Astrocyte of the hippocampus (primary cell): ENCODE measurements at places on chromosomes 5 and 9.

DNA sequence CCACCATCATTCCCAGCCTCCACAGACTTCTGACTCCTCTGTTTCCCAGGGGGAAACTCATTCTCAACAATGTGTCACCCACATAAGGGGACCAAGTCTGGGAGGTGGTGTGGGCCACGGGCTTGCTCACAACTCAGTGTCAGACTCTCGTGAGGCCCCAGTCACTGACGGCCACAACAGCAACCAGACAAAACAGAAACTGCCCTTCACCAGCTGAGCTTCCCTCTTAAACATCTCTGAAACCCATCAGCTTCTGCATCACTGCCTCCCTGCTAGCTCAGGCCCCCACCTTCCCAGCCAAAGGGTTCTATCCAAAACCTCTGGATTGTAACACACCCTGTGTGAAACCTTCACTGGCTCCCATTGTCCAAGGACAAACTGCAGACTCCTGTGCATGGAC, 273.4 kb downstream of the CDK5RAP2 start:
- DNase-seq = no peak

DNA sequence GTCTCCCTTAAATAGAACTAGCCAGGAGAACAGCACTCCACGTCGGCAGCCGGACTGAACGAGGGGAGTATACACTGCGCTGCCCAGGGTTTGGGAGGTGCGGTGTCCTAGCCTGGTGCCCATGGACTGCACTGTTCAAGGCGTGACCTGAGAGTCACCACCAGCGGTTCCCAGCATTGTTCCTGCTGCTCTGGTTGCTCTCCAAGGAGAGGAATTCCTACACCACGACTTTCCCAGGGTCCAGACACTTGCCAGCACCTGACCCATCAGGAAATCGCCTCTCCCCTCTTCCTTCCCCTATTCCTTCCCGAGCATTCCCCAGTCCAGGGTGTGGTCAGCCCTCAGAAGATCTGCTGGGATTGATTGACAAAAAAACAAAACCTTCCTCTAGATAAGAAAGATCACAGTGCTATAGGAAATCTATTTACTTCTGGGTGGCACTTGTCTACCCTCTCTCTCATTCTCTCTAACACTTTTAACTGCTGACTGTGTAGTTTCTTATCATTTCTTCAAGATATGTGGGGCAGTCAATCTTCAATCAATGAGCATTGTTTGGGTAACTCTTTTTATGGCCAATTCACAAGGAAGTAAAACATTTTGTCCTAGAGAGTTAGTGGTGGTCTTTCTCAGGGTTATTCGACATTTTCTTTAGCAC, 297.8 kb upstream of the ACTBL2 start:
- DNase-seq = peak; percentile 39

DNA sequence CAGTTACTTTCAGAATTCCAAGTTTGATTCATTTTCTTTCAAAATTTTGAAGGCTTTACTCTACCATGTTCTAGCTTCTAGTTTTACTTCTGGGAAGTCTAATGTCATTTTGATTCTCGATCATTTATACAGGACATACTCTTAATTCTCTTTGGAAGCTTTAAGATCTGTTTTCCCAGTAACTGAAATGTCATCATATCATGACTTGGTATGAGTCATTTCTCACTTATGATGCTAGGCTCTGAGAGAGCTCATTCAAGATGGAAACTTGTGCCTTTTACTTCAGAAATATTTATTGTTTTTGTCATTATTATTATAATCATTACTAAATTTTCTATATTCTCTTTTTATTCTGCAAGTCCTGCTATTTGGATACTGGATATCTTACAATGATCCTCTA, 222.3 kb downstream of the PARP8 start:
- DNase-seq = no peak

- no peak for DNase-seq
Measured at GRCh38 chr5:142748568-142749249, 21.5 kb upstream of the ARHGAP26 start.

- DNase-seq = no peak
Measured at GRCh38 chr9:11821306-11821975, 871.7 kb upstream of the TYRP1 start.

DNA sequence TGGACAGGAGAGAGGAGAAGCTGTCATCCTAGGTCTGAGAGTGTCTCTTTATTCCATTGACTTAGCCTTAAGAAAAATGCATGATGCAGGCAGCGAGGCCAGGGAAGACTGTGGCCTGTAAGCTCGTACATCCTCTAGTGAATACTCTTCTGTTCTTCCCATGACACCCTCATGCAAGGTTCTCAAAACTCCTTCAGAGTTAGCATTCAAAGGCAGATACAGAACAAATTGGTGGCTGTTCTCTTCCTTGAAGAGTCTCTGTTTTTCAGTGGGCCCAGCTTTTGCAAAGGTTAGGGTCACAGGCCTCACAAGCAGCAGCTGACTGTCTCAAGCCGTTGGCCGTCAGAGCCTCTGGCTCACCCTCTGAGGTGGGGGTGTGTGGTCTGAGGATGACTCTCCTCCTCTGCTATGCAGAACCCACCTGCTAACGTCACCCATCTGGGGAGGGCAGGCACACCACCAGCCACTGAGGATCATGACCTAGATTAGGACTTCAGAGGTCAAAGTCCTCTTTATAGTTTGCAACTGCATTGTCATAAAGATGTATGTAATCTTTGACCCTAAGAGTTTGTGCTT, 15.1 kb downstream of the ADCY2 start:
- peak; percentile 43 for DNase-seq

GRCh38 chr9:112064871-112065270, 110.2 kb downstream of the SUSD1 start:
- DNase-seq = no peak

- DNase-seq = peak; percentile 3
Measured at GRCh38 chr9:28215536-28216299, 642.4 kb upstream of the C9orf72 start.

DNA sequence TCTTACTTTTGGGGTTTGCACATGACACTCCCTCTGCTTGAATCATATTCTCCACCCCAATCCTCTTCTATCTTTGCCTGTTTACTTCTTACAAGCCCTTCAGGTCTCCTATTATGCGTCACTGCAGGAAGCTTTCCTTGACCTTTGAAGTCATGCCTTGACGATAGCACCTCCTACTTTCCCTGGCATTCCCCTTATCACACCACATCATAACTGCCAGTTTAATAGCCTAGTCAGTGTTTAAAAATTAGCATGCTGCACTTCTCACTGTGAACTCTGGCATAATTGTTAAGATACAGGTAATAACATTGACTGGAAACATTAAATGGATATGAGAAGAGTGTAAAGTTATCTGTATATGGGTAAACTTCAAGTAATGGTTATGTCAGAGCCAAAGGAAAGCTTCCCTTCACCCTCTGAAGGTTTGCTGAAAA, 37.1 kb upstream of the CEP120 start:
- DNase-seq = no peak

DNA sequence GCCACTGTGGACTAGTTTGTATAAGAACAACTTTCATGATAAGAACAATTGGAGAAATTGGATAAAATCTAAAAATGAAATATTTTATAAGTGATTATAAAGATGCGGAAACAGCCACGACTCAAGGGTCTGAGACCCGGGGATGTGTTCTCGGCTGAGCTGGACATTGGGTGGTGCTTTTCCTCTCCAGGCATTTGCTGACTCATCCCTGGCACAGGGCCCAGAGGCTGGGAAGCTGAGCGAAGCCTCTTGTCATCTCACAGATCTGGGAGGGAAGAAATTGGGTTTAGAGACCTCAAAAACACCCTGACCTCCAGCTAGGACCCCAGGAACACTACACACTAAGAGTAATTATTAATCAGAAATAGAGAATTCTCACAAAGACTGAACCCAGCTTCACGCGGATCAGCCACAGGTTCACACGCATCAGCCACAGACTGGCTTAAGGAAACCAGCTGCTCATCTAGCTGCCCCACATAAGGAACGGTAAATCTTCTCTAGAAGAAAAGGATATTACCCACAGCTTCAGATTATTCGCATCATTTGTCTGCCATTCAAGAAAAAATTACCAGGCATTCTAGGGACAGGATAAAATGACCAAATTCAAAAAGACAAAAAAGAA, 2.8 kb upstream of the OR2V1 start:
- DNase-seq = peak; percentile 42

- no peak for DNase-seq
Measured at GRCh38 chr5:158923799-158924551, 175.7 kb downstream of the EBF1 start.

GRCh38 chr5:177077335-177077734, 9.4 kb upstream of the FGFR4 start:
- DNase-seq = no peak

GRCh38 chr9:114051281-114051680, 26.8 kb downstream of the AMBP start:
- no peak for DNase-seq

DNA sequence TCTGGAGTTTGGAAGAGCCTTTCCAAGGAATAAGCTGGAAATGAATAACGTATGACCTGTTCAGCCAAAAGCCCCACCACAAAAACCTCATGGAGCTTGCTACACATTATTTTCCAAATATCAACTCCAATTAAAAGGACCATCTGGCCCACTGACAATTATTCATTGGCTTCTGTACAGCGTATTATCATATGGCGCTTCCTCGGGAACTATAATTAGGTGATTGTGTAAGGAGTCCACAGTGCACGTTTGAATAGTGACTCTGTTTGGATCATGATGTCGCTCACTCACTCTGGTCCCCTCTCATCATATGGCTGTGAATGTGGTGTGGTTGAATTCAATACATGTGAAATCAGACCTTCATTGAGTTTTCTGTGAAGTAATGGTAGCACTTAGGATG, 52.1 kb downstream of the GDNF start:
- peak; percentile 66 for DNase-seq

DNA sequence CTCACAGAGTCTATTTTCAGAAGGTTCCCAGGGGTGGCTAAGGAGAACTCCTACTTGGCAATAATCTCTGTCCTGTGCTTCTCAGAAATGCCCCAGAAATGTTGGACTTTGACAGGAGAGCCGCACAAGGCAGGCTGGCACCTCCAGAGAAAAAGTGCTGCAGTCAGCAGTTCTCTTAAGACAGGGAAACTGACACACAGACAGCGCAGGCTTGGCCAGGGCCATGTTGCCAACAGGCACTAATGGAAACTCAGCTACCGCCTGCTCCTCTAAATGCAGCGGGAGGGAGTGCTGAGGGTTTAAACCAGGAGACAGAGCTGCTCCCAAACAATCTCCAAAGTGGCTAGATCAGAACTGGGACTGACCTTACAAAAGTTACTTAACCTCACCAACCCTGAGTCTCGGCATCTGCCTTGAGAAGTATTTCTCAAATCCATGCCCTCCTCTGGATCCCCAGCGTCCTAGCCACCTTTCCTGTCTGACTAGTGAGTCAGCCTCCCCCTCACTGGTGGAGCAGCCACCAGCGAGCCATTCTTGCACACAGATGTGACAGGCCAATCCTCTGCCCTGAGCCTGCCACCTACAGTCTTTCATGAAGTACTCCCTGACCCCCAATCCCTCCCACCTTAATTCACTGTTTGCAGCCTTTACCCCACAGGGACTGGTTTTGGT, 186.4 kb downstream of the CDK5RAP2 start:
- DNase-seq = peak; percentile 44

GRCh38 chr5:108715408-108715807, 32.3 kb upstream of the FER start:
- no peak for DNase-seq

- DNase-seq = no peak
Measured at GRCh38 chr9:69170231-69170630, 3.8 kb upstream of the TJP2 start.

- no peak for DNase-seq
Measured at GRCh38 chr5:67978171-67978570, 237.4 kb upstream of the PIK3R1 start.

DNA sequence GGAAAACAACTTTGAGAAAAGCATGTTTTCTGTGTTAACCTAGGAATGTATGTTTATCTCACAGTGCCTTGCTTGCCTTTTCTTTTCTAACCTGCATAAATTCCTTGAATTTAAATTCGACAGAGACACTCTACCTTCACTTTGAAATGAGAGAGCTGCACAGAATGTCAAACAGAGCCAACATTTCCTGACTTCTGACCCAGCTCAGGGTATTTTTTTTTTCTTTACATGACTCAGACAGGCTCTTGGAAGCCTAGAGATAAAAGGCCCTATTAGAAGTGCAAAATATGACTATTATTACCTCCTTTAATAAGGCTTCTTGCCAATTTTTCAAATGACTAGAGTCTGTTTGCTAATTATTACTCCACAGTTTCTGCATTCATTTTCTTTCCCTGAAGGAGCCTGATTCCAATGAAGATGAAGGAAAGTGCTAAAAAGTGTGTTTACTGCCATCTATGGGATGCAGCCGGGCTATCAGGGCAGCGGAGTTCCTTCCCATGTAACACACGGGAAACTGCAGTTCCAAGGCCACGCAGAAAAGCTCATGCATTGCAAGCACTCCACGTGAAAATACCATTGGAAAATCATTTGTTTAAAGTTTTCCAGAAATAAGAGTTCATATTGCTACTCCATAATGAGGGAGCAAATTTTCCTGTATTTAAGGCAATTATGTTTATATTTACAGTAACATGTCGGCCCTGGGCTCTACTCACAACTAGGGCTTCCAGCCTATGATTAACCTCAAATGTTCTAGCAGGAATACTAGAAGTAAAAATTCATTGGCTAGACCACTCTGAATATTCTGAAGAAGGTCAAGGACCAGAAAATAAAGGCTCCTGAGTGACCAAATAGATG, 485.6 kb downstream of the ZSWIM6 start:
- DNase-seq = peak; percentile 78

GRCh38 chr5:139684881-139685749, 37.0 kb downstream of the CXXC5 start:
- peak; percentile 72 for DNase-seq

DNA sequence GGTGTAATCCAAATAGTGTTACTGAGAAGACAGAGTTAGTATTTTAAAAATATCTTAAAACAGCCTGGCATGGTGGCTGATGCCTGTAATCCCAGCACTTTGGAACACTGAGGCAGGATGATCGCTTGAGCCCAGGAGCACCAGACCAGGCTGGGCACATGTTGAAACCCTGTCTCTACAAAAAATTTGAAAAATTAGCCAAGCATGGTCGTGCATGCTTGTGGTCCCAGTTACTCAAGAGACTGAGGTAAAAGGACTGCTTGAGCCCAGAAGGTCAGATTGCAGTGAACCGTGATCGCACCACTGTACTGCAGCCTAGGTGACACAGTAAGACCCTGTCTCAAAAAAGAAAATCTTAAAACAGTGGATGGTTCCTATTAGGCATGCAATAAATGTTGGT, 12.4 kb downstream of the IFNA1 start:
- no peak for DNase-seq

- DNase-seq = no peak
Measured at GRCh38 chr5:98839469-98840383, 66.3 kb downstream of the RGMB start.

DNA sequence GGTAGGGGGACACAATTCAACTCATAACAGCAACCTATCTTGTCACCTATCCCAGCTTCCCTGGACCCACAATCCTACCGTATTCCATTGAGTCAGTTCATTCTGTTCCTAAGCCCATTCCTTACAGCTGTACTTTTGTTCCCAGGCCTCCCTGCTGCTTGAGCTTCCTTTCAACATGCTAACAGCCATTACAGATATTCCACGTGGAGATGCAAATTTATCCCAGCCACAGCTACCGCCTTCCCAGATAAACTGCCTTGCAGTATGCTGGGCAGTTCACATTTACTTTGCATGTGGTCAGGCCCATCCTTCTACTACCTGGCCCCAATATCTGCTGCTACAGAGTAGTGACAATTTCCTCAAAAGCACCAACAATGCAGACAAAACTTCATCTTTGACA, 23.0 kb downstream of the RIGI start:
- DNase-seq = no peak
